NCI-H1436 (cell line): ENCODE measurements at places on chromosomes 6 and 20.

DNA sequence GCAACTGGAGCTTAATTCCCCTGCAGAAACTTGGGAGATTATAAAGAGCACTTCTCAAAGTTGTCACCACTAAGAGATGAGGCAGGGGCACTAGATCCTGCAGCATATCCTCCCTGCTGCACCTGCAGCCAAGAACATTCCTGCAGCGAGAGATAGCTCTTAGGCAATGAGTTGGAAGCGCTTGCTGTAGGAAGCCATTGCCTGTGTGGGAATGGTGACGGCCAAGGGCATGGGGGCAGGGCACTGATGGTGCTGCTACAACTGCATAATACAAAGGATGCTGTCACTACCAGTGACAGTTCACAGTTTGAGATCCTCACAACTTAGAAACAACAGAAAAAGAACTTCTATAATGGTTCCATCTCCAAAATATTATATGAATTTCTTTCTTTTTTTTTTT, 89.9 kb downstream of the CDS2 start:
- no peak for DNase-seq

DNA sequence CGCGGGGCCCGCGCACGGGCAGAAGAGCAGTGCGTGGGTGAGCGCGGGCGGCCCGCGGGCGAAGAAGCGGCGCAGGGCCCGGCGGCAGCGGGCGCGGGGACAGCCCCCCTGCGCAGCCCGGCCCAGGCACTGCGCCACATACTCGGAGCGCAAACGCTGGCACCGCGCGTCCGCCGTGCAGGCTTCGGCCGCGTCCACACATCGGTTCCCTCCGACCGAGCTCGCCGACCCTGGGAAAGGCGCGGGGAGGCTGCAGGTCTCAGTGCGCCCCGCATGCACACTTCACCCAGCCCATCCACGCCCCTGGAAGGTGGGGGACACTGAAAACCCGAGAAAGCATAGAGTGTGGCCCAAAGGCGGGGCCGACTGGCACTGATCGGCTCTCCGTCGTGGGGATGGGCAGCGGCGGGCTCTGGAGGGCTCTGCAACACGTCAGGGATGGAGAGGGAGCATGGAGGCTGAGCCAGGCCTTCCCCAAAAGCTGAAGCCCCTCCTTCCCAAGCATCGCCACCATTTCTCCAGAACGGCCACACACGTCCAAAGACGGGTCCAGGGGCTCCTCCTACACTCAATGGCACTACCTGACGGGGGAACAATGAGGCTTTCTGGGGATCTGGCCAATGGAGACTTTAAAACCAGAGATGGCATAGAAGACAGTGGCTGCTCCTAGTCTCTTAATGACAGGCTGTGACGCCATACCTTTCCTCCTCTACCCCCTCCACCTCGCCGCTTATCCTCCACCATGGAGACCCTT, 2.0 kb downstream of the GFRA4 start:
- no peak for DNase-seq

DNA sequence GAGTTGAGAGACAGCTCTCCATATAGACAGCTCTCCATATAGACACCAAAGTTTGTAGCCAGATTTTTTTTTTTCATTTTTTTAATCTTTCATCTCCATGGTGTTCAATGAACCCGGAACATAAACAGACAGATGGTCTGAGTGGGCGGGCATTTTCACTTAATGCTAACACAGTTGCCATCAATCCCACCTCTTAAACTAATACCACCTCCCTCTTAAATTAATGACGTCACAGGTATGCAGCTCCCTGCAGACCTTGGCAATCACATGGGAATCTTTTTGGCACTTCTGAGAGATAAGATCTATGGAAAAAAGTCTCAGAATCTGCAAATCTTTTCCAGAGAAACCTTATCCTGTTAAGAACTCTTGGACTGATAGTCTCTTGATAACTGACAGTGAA, 43.2 kb downstream of the PFDN4 start:
- no peak for DNase-seq

- no peak for DNase-seq
Measured at GRCh38 chr20:62170536-62170935, 12.3 kb upstream of the MTG2 start.

DNA sequence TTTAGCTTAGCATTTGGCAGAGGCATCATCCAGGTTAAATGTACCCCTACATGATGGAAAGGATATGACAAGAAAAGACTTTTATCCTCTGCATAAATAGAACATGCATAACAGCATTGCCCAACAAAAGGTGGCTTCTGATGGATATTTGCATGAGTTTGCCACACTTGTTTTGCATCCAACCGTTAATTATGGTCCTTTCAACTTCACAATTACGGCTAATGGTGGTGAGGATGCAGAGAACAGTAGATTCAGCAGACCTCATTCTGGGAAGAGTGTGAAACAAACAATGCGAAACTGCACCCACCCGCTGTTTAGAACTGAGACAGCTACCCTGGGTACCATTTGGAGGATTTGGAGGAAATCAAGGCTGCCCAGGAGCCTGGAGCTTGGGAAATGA, 690.9 kb upstream of the CHD6 start:
- DNase-seq = peak; percentile 51

DNA sequence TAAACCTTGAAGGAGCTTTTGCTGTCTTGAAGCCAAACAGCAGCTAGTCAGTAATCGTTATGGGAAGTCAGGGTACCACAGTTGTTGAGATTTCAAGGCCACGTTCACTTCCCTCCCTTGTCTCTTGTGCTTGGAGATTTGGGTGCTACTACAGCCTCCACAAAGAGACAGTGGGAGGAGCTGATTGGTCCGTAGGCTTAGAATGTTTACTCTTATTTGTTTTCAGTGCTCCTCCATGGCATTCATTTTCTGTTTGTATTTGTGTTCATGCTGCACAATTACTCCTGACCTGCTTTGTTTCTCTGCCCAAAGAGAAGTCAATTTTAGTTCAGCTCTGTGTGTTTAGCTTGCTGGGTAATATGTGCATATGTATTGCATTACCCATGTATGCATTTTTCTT, 147.7 kb downstream of the PRL start:
- peak; percentile 17 for DNase-seq

DNA sequence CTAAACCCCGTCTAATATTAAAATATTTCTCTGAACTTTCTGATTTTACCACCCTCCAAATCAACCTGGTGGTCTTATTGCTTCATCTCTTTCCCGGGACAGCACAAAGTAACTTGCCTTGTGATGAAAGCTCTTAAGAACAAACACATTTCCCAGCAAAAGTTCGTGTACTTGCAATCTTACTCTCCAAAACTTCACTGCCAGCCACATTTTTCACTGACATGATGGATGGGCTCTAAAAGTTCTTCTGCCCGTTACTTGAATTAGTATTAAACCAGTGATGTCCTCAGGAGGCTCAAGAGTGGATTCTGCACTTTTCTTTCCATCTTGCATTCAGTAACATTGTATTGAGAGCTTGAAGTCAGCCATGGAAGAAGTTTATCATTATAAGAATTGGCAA, 731.6 kb upstream of the GJE1 start:
- no peak for DNase-seq

DNA sequence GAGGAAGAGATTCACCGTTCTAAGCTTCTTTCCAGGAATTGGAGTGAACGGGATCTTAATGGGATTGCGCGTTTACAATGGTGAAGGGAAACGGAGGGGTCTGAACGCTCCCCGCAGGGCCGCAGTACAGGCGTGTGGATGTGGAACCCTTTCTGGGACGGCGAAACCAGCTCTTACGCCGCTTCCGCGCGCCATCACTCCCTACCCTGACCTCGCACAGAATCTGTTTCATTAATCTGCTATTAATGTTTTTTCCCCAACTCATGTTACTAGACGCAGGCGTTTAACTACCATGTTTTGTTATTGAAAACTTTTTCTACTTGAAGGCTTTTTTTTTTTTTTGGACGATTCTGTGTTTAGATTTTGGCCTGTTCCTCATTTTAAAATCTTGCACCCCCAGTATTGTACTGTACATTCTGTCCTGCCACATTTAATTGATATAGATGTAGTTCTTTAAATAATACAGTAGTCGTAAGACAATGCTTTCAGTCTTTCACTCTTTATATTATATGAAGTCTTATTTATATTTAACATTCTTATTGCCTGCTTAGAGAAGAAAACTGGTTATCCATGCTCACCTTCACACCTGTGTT, 696 bp upstream of the SUPT3H start:
- no peak for DNase-seq

- DNase-seq = no peak
Measured at GRCh38 chr6:52643158-52643557, 27.8 kb upstream of the TMEM14A start.

GRCh38 chr6:13360671-13361540, 32.6 kb upstream of the TBC1D7 start:
- no peak for DNase-seq

DNA sequence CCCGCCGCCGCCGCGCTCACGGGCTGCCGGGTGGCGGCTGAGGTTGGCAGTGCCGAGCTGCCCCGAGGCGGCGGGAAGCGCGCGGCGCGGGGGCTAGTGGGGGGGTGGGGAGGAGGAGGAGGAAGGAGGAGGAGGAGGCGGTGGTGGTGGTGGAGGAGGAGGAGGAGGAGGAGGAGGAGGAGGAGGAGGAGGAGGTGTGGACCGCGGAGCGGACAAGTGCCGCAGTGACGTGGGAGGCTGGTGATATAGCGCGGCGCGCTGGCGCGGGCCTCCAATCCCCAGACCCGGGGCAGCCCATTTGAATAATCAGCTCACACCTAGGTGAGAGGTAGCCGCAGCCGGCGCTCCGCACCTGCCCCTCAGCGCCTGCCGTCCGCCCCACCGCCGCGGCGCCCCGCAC, at the start of gene FOXA2:
Gene FOXA2 (minus strand): TSS at position 51 of the 400 bp plus-strand sequence. CDS start 294 bp downstream, outside the sequence.
- DNase-seq = peak; percentile 81

- DNase-seq = no peak
Measured at GRCh38 chr20:44291754-44292153, 19.2 kb downstream of the FITM2 start.

- DNase-seq = no peak
Measured at GRCh38 chr6:153183925-153184324, 52.8 kb upstream of the RGS17 start.

DNA sequence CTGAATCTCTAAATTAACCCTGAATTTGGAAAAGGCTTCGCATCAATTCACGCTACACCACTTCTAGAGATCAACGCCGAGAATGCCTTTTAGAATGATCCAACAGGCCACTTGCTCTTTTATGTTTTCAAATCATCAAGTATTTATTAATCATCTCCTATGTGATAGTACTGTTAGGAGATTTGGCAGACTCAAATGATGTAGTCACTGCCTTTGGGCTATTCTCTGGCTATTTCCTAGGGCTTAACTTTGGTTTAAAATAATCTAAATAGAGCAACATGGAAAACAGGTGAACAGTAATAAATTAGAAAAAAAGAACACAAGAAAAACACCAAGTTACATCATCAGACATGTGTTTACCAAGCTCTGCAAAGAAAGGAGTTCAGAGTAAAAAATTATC, 140.3 kb downstream of the TENT5A start:
- DNase-seq = no peak

GRCh38 chr20:54203281-54203680, 4.6 kb upstream of the PFDN4 start:
- no peak for DNase-seq

DNA sequence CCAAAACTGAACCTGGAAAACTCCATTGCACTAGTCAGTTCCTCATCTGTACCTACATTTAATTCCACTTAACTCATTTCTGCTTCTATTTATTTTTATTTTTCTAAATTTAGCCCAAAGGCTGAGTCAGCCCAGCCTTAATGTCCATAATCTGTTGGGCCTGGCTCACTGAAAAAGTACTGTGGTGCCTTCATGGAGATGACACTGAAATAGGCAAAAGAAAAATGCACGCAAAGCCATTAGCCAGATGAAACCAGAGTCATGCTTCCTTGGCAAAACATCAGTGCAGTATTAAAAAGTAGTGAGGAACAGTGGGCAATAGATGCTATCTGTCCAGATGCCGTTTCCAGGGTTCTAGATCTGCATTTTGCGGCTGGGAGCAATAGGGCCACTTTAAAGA, 14.7 kb upstream of the PLCB4 start:
- no peak for DNase-seq

- DNase-seq = no peak
Measured at GRCh38 chr20:29306390-29307072, 1950.9 kb upstream of the DEFB115 start.

GRCh38 chr6:829656-830055, 136.7 kb upstream of the EXOC2 start:
- DNase-seq = no peak

- DNase-seq = no peak
Measured at GRCh38 chr6:38773338-38773737, 58.2 kb downstream of the DNAH8 start.
